GM23338 (cell line): ENCODE measurements at places on chromosomes 12 and 14.
A peak's percentile ranks its signal among the peaks of the same experiment; 100 is the strongest.

GRCh38 chr12:52058631-52059361, 7.6 kb downstream of the NR4A1 start:
- no peak for DNase-seq

- DNase-seq: no peak
Observed at GRCh38 chr12:4991373-4991772, 52.3 kb upstream of the KCNA5 start.

- DNase-seq: no peak
Observed at GRCh38 chr14:52258783-52259182, 8.7 kb upstream of the PTGDR start.

DNA sequence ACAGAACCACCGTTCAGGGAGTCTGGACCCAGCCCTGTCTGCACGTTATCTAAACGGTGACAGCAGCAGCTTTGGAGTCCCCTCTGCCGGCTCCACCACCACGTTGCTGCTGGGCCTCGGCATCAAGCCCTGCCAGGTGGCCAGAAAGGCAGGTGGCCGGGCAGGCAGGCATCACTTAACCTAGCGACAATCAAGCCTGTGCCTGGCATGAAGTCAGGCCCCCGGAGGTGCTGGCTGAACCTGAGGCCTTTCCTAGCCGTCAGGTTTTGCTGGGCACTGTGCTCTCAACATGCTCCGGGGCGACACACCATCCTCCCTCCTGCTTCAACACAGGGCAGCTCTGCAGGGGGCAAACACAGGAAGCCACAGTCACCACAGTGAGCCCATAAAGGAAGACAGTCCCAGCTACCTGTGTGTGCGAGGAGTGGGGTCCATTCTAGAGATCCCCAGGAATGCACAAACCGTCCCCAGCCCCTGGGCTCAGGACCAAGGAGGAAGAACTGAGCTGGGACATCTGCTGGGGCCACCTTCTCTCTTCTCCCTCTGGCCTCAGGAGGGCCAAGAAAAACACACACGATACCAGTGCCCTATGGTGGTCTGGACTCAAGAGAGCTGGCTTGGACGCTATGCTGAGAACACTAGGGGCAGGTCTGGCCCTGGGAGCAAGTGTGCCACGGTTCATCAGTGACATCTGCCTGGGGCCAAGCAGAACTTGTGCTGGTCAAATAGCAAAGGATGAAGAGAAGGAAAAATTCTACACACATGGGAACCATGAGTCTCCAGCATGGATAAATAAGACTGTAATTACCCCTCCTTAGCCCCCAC, 44.7 kb downstream of the CCDC88C start:
- DNase-seq: no peak

DNA sequence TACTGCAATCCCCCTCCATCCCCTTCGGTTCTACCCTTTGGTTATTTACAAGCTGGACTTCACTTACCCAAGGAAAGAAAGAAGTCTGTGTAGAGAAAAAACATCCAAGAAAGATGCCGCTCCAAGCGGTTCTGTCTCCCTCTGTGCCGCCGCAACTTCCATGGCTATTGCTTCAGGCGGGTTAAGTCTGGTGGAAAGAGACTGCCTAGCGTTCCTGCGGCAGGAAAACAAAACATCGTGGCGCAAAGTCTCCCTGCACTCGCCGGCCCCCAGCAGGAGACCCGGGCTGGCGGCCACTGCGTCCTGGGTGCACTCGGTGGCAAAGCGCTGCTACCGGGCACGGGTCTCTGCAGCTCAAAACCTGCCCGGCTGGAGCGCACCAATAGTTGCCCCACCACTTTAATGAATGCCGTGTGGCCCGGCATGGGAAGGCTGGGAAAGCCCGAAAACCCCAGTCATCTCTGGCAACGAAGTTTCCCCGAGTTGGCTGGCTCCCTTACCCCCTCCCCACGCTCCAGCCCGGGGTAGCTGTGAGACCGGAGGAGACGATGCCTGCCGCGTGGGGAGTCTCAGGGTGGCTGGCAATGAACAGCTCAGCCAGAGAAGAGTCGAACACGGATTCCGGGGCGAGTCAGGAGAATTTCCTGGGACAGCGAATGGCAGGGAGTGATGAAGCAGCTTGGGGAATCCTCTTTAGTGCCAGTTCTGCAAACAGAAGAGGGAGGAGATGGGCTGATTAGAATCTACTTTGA, 3.5 kb upstream of the KCNK10 start:
- peak; percentile 61 for DNase-seq

- DNase-seq: peak; percentile 48
Observed at GRCh38 chr14:33551963-33552362, 398.9 kb downstream of the EGLN3 start.
